ENCODE measurements at places on chromosomes 3 and 15.

GRCh38 chr3:107992976-107993684 lies 97.7 kb downstream of the CD47 start:
- DNase-seq: no peak

GRCh38 chr3:148884261-148884660 lies 19.2 kb downstream of the CPA3 start:
- DNase-seq: no peak

- DNase-seq: no peak
These were observed 18.1 kb downstream of the CSPG4 start for GRCh38 chr15:75694241-75695182.

GRCh38 chr3:16359331-16359730 lies 94.3 kb downstream of the OXNAD1 start:
- DNase-seq: no peak

- no peak for DNase-seq
These were observed 205.5 kb downstream of the MFSD1 start for GRCh38 chr3:159007331-159007730.

- no peak for DNase-seq
These were observed 8.4 kb downstream of the HRH1 start for GRCh38 chr3:11162401-11163345.

DNA sequence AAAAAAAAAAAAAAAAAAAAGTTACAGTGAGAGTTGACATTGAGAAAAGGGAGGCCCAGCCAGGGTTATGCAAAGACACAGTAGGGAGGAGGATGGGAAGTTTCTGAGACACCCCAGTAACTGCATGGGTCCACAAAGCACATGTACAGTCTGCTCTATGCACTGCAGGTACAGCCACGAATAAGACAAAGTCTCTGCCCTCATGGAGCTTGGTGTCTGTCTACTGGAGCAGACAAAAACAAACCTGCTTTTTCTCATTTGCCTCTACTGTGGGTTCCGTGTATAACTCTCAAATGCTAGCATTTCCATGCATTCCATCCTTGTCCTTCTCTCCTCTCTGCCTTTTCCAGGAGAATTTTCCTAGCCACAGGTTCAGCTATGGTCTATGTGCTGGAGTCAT lies 107.4 kb downstream of the UBE3A start:
- no peak for DNase-seq

DNA sequence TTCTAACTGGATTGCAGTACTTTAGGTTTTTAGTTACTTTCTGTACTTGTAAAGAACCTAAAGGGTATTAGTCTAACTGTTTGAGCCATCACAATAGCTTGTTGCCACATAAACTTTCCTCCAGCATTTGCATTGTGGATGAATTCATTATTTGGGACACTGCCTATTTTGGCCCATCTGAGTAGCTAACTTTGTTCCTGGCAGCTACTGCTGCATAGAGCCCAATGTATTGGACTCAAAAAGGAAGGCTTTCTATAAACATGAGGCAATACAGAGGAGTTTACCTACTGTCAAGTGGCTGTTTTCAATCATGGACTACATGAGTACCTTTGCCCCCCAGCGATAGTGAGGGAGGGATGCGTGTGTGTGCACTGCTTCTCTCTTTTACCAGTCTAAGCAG lies 1.9 kb downstream of the ROBO2 start:
- DNase-seq: no peak

DNA sequence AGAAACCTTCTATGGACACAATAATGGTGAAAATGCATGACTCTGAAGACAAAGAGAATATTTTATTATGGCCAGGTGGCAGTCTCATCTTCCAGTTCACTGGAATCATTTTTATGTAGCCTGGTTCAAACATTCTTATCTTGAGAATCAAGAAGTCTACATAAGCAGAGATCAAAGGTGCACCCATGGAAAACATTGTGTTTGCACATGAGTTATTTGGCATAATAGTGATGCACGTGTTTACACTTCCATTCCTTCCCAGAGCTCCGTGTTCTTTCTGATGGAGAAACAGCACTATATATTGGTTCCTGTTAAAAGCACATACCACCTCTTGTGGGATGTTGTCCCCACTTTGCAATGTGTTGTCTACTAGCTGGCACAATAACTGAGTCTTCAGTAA lies 572.2 kb downstream of the GRM7 start:
- DNase-seq: no peak

DNA sequence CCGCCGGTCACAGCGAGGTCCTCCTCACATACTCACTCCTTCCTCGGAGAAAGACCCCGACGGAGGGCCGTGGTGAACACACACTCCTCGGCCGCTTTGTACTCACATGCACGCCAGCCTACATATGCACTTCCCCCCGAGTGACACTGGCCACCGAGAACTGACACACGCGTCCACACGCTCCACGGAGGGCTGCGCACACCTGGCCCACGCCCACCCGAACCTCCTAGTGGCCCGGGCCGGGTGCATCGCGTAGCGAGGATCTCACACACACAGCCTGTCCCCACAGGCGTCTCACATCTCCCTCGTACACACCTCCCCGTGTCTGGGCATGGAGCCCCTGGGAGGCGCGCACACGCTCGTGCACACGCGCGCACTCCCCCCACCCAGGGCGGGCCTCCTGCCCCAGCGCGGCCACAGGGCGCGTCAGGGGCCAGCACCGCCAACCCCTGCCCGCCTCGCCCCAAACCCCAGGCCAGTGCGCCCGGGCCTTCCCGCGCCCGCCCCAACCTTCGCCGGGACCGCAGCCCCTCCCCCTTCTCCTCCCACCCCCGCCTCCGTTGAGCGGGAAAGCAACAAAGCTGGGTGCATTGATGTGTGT lies 411 bp upstream of the C3orf70 start:
- no peak for DNase-seq

GRCh38 chr3:39062180-39062579 lies 10.4 kb downstream of the WDR48 start:
- no peak for DNase-seq

DNA sequence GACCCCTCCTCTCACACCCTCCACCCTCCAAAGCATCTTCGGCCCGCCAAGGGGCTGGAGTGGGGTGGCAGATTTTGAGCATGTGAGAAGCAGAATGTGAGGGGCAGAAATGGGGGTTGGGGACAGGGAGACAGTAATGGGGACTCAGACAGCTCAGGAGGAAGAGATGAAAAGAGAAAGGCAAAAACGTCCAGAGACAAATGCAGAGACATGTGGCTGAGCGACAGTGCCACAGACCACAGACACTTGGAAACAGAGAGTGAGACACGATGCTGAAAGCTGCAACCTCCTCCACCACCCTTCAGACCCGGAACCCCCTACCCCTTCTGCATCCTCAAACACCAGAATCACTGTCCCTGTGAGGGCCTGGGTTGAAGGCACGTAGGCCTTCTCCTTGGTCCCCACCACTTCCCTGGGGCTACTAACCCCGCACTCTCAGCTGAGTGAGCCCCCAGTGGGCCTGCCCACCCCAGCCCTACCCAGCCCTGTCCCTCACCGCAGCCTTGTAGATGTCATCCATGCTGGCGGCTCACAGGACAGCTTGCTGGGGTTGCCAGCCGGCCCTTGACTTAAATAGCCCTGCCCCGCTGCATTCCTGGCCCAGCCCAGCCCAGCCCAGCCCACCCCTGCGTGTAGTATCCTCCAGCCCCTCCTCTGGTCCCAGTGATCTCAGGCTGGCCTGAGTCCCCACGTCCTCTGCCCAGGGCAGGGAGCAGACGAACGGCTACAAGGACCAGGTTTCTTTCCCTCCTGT lies at the start of gene TNNC1:
TNNC1 (minus strand) TSS at position 546 of the 754 bp plus-strand sequence; CDS start at position 520, 26 bp downstream.
- no peak for DNase-seq

GRCh38 chr3:43379343-43379742 lies 93.0 kb downstream of the SNRK start:
- DNase-seq: no peak

- DNase-seq: no peak
These were observed 43.9 kb downstream of the P3H2 start for GRCh38 chr3:190076601-190077394.

DNA sequence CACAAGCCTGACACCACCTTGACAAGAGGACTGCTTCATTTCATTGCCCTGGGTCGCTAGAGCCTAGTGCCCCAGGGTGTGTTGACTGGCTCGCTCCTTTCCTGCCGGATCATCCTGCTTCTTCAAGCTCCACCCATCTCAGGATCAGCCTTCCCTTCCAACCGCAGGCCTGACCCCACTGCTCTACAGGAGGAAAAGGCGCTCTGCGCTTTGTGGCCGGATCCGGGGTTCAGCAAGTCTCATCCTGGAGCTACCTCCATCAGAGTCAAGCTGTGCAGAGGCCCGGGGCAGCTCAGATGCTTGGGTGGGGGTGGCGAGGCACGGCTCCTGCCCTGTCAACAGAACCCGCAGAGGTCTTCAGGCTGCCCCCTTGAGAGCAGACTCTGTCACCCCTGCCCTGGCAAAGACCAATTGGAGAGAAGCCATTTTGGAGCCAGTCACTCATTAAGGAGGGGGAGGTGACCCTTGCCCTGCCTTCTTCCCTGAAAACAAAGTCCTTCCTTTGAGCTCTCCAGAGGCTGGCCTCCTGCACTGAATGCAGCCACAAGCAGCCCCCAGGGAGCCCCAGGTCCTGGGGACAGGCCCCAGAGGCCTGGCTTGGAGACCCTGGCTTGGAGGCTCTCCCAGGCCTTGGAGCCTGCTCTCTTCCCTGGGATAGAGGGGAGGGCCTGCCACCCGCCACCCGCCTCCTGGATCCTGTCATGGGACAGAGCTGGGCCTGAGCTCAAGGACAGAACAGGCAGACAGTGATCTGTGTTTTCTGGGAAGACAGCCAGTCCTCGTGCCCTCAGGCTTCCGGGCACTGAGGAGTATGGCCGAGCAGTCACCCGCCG lies 80.3 kb downstream of the CPN2 start:
- no peak for DNase-seq

DNA sequence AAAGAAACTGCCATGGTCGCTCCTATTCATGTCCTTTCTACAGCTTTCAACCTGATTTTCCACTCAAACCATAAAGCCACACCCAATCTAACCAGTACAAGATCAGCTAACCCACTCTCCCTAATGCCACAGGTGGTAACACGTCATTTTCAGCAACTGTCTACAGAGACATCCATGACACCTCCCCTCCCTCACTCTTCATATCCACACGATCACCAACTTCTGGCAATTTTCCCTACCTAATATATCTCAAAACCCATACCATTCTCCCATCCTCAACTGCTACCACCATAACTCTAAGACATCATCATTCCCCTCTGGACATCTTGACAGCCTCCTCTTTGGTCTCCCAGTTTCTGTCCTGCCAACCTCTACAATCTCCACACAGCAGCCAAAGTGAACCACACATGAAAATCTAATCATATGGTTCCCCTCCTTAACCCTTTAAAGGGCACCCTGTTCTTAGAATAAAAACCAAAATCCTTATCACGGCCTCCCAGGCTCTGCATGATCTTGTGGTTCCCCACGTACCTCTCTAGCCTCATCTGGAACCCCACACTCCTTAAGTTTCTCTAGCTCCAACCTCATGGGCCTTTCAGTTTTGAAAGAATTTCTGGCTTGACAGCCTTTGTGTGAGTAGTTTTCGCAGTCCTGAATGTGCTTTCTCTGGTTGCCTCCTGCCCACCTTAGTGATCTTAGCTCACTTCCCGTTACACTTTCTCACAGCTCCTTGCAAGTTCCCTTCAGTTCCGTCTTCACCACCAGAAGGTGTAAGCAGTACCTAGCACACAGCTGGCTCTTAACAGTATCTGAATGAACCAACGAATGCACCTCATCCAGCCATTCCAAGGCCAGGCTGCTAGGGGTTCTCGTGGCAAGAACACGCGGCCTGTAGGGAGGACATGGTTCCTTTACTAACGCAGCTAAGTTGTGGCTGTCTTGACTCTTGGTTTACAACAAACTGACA lies 33.4 kb downstream of the SPINK8 start:
- no peak for DNase-seq

DNA sequence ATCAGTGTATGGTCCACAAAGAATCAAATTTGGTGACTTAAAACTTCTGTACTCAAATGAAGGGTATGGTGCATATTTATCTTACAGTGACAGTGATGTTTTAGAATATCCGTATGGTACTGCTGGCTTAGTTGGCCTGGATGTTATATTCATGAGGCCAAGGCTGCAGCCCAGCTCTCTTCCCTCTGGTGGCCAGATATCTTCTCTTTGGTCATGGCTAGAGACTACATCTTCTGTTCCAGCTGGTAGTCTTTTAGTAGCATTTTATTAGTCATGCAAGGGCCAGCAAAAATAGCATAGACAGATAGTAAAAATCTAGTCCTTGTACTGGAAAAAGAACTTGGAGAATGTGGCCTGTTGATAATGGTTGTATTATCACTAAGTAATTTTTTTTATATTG lies 124.0 kb upstream of the ROPN1 start:
- no peak for DNase-seq

GRCh38 chr3:13853978-13854296 lies 25.9 kb downstream of the WNT7A start:
- DNase-seq: no peak

DNA sequence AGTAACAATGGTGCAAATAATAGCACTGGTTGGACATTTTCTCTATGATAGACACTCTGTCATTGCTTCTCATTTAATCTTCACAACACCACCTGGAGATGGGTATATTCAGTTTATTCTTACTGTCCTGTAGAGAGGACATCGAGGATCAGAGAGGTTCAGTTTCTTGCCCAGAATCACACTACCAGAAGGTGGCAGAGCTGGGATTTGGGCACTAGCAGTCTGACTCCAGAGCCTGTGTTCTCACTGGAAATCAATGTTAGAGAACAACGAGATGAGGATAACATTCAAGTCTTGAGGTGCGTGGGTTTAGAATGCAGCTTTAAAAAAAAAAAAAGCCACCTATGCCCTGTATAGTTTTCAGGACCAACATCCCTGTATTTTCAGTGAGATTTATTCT lies 127.8 kb downstream of the SYNPR start:
- no peak for DNase-seq

- DNase-seq: no peak
These were observed 228.7 kb downstream of the WDR72 start for GRCh38 chr15:53530761-53531160.

GRCh38 chr3:149599236-149599635 lies 58.6 kb downstream of the WWTR1 start:
- no peak for DNase-seq

GRCh38 chr3:67986706-67987105 lies 332.3 kb upstream of the SUCLG2 start:
- no peak for DNase-seq

DNA sequence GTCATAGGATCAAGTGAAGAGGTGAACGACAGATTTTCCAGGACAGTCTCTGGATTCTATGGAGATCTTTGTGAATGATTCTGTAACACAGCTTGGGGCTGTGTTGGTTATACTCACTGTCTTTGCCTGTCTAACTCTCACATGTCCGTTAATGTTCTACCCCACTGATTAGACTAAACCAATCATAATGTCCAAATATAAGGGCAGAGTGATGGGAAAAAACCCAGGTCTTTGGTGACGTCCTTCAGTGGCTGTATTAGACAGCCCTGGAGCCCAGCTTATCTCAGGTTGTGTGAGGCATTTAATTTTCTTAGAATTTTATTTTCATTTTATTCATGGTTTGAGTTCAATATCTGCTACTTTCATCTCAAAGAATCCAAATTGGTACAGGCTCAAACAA lies 59.3 kb upstream of the TRA2B start:
- no peak for DNase-seq

- DNase-seq: no peak
These were observed 6.7 kb downstream of the CISH start for GRCh38 chr3:50604628-50605588.

- DNase-seq: no peak
These were observed 12.6 kb upstream of the STARD5 start for GRCh38 chr15:81336568-81336967.

Data from stimulated activated CD8-positive, alpha-beta memory T cell treated with anti-CD3 and anti-CD28 coated beads, Interleukin-4, amount 100 ng/mL, for 1 hour (primary cell).